Urinary bladder (tissue), 4 donors: ENCODE measurements at places on chromosomes 4 and X.

- DNase-seq: no peak
These were observed 240.5 kb downstream of the STIM2 start for GRCh38 chr4:27101126-27101525.

DNA sequence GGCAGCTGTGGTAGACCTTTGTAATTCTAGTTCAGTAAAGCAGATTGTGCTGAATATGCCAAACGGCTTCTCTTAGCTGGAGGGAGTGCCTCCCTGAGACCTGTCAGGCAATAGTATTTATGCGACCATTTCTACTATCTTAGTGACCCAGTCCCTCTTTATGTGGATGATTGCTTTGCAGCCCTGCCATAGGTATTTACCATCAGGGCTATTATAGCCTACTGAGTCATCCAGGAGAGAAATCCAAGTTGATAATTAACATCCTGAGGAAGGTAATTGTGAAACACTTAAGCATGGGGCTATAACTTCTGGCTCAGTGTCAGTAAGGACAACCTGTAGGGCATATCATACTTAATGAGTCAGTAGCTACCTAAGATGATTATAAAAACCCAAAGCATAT, 103.9 kb upstream of the MAOA start:
- no peak for DNase-seq

DNA sequence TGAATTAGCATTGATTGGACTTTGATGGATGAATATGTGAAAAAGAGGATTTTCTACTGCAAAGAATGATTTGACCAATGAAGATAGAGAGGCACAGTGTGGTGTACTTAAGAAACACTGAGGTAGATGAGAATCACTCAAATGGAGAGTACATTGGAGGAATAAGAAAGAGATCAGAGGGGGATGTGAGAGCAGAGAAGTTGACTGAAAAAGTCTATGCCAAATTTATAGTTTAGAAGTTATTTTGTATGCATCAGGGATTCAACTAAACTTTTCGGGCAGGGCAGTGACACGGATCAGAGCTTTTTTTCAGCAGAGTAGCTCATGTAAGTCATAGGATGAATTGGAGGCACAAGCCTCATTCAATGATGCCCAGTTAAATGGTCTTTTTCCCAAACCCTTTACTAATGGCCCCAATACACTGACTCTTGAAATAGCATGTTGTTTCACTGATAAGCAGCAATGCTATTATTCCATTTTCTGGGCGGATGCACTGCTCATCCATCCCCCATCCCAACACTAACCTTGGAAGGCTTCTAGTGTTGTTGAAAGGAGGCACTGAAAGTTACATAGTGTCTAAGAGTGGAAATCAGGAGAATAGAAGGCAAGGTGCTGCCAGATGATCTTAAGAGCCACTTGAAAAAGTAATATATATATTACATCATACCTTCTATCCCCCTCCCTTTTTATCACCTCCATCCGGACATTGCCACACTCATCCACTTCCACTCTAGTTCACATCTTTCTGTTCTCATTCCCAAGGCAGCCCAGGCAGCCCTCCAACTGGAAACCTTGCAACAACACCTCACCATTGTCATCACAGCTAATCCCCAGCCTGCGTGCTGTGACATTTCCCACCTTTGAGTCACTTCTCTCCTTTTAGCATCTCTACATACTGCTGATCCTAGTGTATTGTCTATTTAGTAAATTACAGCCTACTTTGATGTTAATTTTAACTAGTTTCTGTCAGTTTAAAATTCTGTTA, 46.1 kb downstream of the ARHGAP24 start:
- no peak for DNase-seq

DNA sequence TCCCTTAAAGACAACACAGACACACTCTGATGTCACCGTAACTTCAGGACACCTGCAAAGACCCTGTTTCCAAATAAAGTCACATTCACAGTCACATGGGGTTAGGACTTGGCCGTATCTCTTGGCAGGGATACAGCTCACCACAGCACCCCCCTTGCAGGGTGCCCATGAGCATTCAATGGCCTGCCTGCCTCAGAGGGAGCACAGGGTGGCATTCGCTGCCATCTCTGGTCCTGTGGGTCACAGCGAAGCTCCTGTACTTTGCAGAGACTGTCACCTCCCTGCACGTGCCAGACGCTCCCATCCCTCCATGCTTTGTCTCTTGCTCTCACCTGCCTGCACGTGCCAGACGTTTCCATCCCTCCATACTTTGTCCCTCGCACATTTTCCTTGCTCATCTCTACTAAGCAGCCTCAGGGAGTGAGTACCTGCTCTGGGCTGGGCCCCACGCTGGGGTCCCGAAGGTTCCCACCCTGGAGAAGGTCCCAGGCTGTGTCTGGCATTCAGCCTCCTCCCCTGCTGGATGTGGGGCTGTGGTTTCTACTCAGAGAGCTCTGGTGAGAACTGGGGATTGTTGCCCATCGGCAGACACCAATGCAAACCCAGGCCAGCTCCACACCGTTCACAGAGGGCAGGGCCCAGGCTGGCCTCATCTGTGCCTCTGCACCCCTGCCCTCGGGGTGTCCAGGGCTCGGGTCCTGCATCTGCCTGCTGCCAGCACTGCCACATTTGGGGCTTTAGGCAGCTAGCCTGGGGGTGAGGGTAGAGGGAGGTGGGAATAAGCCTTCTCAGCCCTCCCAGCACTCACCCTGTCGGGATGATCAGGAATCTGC, 15.8 kb downstream of the HTRA3 start:
- no peak for DNase-seq
